Esophagus squamous epithelium (tissue), 5 donors: ENCODE measurements at places on chromosomes 13 and 19.

- no peak for DNase-seq
Observed at GRCh38 chr13:98798849-98799645, 46.6 kb upstream of the SLC15A1 start.

DNA sequence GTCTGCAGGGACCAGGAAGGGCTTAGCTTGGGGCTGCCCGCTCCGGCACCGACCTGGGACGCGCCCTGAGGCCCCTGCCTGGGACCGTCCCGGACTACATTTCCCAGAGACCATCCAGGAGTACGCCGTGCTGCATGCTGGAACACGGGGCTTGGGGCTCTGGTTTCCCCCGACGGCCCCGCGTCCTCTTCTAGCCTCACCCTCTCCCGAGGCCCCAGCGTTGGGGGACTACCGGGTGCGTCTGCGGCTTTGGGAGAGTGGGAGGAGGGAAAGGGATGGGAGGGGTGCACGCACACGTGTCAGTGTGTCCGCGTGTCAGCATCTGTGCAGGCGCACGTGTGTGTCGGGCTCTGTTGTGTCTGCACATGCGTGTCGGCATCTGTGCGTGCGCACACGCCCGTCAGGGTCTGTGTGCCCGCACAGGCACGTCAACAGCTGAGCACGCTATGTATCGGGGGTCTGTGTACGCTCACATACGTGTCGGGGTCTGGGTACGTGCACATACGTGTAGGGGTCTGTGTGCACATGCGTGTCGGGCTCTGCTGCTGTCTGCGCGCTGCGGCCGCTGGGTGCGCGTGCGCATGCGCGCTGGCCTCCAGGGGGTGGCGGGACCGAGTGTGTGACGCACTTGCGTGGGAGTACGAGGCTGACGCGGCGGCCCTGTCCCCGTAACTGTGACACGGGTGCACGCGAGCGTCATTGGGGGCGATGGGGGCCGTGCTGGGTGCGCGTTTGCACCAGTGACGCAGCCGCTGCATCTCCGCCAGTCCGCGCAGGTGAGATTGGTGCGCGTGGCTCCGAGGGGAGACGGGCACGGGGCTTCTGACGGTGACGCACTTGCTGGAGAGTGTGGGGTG is at the start of gene ZNF331:
Gene ZNF331, plus strand, starts transcription at position 625 of the 857 bp plus-strand sequence. CDS start 31,232 bp downstream, outside the sequence.
- peak; percentile 45 for DNase-seq

DNA sequence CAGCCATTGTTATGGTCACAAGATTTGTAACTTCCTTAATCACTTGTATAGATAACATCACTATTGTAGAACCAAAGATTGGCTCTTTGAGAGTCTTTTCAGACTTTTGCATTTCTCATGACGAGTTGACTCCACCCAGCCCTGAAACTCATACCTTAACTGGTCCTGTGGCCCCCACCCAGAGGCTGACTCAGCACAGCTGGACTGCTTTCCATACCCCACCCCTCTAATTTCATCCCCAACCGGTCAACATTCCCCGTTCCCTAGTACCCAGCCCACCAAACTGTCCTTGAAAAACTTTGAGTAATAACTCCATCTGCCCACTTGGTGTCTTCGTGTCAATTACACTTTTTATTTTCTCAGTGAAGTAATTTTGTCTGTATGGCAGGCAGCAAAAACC is 32.1 kb upstream of the SLITRK1 start:
- DNase-seq: no peak

DNA sequence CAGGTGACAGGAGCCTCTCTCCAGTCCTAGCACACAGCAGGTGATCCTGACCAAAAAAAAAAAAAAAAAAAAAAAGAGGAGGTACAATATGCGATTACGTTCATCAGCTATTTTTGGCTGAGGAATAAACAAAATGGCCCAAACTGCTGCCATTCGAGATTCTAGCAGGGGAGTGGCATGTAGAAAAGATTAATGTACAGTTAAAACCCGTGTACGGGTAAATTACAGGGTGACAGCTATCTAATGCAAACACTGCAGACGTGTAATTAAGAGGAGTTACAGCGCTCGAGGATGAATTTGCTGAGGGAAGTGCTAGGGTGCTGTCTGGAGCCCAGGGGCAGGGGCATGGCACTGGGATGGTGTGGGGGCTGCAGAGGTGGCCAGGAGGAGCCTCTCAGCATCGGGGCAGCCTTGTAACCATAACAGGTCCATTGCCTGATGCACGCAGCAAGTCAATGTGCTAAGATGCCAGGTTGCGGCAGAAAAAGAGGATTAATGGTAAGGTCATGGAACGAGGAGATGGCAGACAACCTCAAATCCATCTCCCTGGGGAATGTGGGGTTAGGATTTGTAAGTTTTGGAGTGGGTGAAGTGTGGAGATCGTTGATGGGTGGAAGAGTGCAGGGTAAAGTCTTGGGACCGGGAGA is 17.4 kb downstream of the CHST8 start:
- no peak for DNase-seq

GRCh38 chr13:104837756-104838155 is 1697.7 kb downstream of the EFNB2 start:
- DNase-seq: no peak

GRCh38 chr19:34208291-34208884 is 36.1 kb downstream of the LSM14A start:
- no peak for DNase-seq

DNA sequence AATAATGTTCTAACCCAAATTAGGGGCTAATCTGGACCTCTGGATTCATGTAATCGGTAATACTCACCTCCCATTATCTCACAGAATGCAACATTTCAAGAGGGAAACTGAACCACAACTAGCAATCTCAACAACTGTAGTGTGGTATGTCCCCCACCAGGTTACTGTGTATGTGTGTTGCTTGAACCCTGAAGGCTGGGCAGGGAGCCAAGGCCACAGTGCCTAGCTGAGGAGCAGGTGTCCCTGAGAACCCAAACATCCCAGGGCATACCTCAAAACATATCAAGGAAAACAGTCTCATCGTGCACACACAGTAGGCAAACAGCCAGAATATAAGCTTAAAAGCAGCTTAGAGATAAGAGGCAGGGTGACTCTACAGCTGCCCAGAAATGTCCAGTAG is 20.5 kb upstream of the NEK3 start:
- no peak for DNase-seq

- DNase-seq: no peak
Observed at GRCh38 chr19:47776568-47776967, 1.9 kb upstream of the SELENOW start.

DNA sequence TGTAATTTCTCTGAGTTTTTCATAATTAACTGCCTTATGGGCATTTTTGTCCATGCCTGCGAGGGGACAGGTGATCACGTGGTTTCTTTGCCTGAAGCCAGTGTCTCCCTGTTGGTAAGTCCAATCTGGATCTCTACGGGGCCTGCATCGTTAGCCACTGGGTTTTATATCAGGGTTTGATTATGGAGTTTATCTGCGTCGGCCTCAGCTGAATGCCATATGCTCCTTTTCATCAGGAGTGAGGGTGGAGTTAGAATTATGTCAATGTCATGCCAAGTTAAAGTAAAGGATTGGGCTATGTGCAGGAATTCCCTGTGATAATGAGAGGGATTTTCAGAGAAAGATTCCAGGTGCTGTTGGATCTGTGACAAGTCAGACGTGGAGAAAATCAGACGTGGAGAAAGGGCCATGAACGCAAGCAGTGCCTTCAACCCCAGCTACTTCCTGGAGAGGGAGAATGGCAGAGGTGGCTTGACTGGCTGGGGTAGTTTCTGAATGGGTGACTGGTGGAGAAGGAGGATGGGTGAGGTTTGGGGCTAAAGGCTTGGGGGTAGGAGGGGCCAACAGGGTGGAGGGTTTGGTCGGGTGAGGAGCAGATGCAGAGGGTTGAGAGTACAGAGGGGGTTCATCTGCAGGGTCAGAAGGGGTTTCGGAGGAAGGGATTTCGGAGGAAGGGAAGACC is 24.3 kb downstream of the TMEM255B start:
- no peak for DNase-seq

- DNase-seq: no peak
Observed at GRCh38 chr13:63124863-63125262, 1709.2 kb upstream of the PCDH20 start.

DNA sequence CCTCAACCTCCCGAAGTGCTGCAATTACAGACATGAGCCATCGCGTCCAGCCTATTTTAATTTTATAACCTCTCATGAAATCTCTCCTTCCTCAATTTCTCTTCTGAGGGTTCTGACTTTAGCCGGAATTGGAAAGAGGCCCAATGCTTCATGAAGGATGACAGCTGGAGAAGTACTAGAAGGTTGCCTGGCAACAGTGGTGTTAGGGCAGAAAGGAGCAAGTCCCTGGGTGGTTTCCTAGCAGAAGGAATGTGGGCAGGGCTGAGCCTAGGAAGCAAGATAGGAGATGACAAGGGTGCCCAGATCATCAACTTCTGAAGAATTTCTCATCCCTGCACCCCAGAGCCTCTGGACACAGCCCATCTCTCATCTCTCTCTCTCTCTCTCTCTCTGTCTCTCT is 25.8 kb downstream of the CACNG6 start:
- no peak for DNase-seq

- no peak for DNase-seq
Observed at GRCh38 chr13:114107686-114108081, 24.7 kb downstream of the RASA3 start.

- no peak for DNase-seq
Observed at GRCh38 chr13:31545616-31546015, 193.7 kb upstream of the RXFP2 start.

DNA sequence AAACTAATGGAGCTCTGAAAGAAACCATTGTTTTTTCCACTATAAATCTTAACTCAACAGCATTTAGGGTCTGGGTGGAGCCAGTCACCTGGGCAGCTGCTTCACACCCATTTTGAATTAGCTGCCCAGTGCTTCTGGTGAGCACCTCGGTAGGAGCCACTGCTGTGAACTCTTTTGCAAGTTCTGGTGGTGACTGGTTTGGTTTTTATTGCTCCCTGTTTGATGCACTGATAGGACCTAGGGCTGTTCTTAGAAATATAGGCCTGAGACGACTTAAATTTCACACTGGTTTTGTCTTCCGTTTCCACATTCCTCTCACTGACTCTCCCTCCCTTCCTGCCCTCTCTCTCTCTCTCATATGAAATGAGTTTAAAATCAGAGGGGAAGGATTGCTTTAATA is 103.9 kb downstream of the GGACT start:
- no peak for DNase-seq

DNA sequence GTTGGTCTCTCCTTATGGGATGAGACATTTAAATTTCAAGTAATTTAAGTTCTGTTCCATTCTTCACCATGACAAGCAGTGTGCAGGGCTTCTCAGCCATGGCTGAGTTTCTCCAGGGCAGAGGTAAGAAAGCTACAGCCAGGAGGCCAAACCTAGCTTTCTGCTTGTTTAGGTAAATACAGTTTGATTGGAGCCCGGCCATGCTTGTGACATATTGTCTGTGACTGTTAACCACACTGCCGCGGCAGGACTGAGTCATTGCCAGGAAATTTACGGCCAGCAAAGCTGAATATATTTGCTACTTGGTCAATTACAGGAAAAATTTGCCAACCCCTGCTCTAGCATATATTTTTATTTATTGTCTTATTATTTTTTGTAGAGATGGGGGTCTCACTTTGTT is 10.7 kb downstream of the NLRP8 start:
- no peak for DNase-seq

DNA sequence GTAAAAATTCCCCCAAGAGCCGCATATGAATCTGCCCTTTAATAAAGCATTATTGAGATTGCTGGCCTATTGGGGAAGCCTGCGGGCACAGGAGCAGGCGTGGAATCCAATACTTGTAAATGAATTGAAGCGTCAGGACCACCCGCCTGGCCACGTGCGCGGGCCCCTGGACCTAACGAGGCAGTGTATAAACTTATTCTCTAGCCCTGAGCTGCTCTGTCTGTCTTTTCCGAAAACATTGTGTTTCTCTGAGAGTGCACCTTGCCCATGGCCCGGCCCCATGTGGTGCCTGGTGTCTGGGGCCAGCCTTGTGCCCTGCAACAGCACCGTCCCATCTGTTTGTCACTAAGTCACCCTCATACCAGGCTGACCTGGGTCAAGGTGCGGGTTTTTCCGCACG is 14.4 kb downstream of the UBXN6 start:
- DNase-seq: no peak

GRCh38 chr19:43618921-43619261 is 538 bp downstream of the ZNF428 start:
- no peak for DNase-seq

GRCh38 chr13:88764103-88764502 is 1092.9 kb downstream of the SLITRK5 start:
- DNase-seq: no peak

DNA sequence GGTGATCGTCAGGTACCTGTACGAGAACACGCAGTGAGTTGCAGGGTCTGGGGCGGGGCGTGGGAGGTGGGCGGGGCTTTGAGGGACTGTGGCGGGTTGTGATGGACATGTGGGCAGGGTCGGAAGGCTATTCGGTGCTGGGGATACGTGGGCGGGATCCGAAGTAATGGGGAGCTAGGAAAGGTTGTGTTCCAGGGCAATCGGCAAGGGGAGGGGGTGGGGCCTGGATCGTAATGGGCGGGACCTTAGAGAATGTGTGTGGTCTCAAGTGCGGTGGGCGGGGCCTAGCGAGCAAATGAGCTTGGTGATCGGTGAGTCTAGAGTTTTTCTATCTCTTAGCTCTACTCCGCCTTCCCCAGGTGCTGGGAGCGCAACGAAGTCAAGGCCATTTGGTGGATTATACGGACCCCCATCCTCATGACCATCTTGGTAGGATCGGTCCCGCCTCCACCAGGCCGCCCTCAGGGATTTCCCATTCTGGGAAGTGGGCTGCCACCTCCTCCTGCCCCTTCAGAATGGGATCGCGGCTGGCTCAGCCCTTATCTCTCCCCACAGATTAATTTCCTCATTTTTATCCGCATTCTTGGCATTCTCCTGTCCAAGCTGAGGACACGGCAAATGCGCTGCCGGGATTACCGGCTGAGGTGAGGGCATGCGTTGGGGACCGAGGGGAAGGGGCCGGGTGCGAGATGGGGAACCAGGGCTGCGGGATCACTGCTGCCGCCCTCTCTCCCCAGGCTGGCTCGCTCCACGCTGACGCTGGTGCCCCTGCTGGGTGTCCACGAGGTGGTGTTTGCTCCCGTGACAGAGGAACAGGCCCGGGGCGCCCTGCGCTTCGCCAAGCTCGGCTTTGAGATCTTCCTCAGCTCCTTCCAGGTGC is 9.6 kb downstream of the GIPR start:
- peak; percentile 36 for DNase-seq
